ENCODE measurements at places on chromosomes 2 and 18. TPM values are rescaled to one million over a fixed set of nuclear protein-coding genes. Genes with fewer than 3 reads are reported as not detected.

Gene GPAT2
- not detected for total RNA-seq

Gene SKA1
- total RNA-seq, result 20.6 TPM

Gene TTN
- total RNA-seq, result 0.59 TPM

Gene REG1B
- total RNA-seq, result not detected

Gene CCDC74A
- 10.0 TPM for total RNA-seq

Gene ZNF638
- 141 TPM for total RNA-seq

Gene CAPN10
- total RNA-seq, result 45.0 TPM

DNA sequence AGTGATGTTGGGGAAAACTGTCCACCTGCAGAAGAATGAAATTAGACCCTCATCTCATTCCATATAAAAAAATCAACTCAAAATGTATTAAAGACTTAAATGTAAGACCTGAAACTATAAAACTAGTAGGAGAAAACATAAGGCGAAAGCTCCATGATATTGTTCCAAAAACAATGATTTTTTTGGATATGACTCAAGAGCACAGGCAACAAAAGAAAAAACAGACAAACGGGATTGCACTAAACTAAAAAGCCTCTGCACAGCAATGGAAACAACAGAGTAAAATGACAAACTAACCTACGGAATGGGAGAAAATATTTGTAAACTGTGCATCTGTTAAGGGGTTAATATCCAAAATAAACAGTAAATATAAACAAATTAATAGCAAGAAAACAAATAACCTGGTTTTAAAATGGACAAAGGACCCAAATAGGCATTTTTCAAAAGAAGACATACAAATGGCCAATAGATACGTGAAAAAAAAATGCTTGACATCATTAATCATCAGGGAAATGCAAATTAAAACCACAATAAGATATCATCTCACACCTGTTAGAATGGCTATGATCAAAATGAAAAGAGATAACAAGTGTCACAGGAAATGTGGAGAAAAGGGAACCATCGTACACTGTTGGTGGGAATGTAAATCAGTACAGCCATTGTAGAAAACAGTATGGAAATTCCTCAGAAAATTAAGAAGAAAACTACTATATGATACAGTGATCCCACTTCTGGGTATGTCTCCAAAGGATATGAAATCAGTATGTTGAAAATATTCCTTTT, 26.6 kb downstream of the LRRFIP1 start:
- DNase-seq, result no peak

DNA sequence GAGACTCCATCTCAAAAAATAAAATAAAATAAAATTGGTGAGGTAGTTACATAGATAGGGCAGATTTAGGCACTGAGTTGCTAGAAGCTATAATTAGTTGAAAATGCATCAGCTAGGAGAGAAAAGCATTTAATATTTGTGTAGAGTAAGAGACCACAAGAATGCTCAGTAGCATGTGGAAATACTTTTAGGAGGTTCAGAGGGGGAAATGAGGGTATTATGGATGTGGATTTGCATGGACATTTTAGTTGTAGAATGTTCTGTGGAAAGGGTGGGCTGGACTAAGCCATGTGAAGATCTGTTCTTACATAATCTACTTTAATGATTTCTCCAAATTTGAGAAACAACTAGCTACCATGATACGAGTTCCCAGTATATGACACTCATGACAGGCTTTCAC, 95.5 kb downstream of the ATP9B start:
- DNase-seq, result no peak

DNA sequence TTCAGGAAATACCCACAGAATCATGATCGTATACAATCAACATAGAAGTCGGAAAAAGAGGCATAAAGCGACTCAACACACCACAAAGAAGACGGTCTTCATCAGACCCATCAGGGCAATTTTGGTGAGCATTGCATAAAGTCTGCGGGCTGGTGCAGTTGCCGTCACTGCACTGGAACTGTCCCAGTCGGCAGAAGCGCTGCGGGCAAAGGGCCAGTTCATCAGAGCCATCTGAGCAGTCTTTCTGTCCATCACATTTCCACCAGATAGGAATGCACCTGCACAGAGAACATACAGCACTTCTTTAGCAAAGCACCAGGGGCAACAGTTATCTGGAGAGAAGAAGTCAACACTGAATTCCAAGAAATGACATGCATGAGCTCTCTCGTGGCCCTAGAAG, 105.7 kb downstream of the DHRS9 start:
- DNase-seq, result no peak

GRCh38 chr2:237412988-237413776, 782 bp downstream of the COL6A3 start:
- no peak for DNase-seq

DNA sequence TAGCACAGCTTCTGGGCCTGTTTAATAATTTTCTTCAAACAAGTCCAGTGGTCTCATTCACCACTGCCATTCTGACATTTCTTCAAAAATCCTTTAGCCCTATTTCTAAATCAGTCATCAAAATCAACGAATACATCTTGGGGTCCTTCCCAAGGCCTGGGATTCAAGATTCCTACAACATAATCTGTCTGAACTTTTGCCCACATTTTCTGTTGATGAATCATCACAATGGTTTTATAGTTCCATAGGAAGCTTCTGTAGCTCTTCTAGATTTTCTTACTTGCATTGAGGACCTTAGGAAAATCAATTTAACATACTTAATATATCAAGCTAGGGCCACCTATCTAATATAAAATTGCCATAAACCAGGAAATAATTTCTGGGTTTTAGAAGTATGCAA, 811.8 kb upstream of the ACVR2A start:
- DNase-seq, result no peak

GRCh38 chr18:8300751-8301410, 308.4 kb upstream of the RAB12 start:
- no peak for DNase-seq

DNA sequence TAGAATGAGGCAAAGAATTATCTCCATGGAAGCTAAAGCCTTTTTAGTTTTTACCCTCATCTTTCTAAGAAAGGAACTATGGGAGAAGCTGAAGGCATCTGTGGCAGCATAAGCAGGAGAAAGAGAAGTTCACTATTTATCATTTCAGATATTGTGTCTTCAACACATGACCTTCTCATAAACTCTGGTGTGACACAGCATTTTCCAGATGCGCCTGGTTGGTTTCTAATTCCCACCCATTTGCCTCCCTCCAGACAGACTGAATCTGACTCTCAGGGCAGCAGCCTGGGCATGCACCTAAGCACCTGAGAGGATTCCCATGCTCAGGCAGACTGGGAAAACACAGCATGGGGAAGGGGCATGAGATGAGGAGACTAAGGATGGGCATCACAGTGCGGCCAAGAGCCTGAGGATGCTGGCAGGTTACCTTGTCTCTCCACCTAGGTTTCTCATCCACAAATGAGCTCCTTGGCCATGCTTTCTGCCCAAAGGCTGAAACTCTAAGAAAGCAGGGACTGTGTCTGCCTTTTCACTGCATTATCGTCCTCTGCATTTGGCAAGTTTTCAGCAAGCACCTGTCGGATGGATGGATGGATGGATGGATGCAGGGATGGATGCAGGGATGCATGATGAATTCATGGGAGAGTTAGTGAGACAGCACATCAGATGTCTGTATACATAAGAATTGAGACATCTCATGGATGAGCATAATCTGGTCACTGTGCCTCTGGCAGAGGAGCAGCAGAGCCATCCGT, 28.8 kb upstream of the SULT1C4 start:
- DNase-seq, result no peak

GRCh38 chr2:11559066-11559785, 25.4 kb downstream of the GREB1 start:
- DNase-seq, result no peak

DNA sequence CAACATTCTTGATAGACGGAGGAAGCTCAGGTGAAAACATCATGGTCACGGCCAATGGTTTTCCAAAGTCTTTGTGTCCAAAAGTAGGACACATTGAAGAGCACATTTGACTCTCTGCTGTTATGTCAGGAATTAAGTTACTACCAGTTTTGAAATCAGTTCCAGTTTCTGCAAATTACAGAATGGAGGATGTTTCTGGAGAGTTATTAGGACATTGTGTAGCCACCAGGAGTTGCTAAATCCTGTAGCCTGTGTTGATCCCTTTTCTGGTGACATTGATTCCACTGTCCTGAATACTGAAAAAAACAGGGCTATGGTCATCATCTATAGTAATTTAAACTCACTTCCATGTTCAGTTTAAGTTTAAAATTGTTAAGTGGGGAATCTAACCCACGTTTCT, 15.3 kb downstream of the UPP2 start:
- DNase-seq, result no peak

GRCh38 chr2:38265461-38265860, 111.6 kb downstream of the ATL2 start:
- DNase-seq, result no peak

GRCh38 chr2:72027426-72028161, 120.1 kb downstream of the CYP26B1 start:
- peak; percentile 33 for DNase-seq

- DNase-seq, result no peak
Observed at GRCh38 chr18:80059945-80060344, 25.7 kb downstream of the RBFA start.

GRCh38 chr18:44758861-44759631, 78.4 kb downstream of the SETBP1 start:
- no peak for DNase-seq

GRCh38 chr2:120915670-120916069, 180.0 kb downstream of the GLI2 start:
- no peak for DNase-seq

DNA sequence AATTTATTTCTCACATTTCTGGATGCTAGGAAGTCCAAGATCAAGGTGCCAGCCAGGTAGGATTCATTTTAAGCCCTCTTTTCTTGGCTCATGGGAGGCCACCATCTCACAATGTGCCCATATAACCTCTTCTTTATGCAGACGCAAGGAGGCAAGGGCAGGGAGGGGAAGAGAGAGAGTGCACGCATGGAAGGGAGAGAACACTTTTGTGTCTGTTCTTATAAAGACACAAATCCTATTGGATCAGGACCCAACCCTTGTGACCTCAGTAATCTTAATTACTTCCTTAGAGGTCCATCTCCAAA, 32.5 kb downstream of the CMPK2 start:
- DNase-seq, result no peak

DNA sequence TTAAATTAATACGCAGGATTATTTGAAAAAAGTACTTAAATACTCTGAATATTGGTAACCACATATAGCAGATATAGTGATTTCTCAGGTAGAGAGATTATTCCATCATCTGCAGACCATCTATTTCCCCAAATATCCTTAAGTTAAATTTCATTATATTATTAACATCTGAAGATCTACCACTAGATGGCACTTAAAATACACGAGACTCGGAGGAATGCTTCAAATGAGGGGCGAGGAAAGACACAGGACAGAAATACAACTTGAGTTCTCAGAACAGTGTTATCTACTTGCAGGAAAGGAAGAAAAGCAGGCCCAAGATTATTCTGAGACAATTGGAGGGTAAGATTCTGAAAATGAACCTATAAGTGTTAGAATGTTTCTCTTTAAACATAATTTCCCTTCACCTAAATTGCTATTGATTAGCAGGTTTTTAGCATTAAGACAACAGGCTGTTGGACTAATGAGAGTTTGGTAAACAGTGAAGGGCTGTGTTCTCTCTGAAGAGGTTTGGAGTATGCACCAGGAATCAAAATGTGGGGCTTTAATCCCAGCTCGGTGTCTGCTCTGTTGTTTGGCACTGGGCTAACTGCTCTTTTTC, 76.9 kb upstream of the GCFC2 start:
- DNase-seq, result no peak

- no peak for DNase-seq
Observed at GRCh38 chr2:33212151-33212550, 264.3 kb upstream of the RASGRP3 start.

DNA sequence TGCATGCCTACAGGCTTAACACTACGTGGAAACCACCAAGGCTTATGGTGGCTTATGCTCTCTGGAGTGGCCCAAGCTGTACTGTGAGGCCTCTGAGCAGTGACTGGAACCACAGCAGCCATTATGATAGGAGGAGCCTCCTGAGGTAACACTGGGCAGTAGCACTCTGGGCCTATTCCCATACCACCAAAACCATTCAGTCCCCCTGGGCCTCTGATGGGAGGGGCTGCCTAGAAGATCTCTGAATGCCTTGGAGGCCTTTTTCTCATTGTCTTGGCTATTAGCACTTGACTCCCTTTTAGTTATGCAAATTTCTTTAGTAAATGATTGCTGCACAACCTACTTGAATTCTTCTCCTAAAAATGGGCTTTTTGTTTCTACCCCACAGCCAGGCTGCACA, 985.0 kb downstream of the DPP10 start:
- peak; percentile 58 for DNase-seq

All from H9 (cell line).